Right lung (tissue), 10 donors: ENCODE measurements at places on chromosomes 12 and 14. TPM values are rescaled to one million over a fixed set of nuclear protein-coding genes. Genes with fewer than 3 reads are reported as not detected.

- DNase-seq = no peak
Measured at GRCh38 chr12:88884600-88884999, 304.3 kb upstream of the KITLG start.

DNA sequence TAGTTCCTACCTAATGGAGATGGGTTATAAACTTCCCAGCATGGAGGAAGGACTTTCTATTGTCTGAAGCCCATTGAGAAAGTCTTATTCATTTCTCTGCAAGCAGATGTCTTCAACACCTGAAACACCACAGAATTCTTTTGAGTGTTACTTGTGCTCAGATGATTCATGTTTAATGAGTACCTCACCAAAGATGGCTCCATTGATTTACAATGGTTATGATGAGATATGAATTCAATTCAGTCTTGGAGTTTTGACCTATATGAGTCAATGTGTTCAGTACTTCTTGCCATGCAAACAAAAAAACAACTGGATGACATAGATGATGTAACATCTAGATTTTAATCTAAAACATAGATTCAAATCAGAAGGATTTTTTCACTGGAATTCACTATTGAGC lies 15.4 kb upstream of the PAWR start:
- DNase-seq = no peak

DNA sequence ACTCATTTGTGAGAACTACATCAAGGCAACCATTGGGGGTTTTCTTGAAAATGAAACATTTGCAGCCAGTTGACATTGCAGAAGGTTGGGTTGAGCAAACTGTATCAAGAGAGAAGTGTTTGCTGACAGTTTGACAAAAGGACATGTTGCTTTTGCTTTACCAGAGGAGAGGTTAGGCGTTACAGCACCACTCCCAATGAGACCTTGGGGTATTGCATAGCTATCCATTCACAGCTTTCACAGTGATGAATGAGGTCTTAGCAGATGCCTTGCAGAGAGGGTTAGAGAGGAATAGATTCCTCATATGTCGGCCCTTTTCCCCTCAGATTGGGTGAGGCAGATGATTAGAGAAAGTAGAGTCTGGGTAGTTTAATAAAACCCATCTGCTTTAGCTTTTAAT lies 988.9 kb upstream of the FLRT2 start:
- no peak for DNase-seq

The INF2 gene
- polyA plus RNA-seq = 35.6 TPM

DNA sequence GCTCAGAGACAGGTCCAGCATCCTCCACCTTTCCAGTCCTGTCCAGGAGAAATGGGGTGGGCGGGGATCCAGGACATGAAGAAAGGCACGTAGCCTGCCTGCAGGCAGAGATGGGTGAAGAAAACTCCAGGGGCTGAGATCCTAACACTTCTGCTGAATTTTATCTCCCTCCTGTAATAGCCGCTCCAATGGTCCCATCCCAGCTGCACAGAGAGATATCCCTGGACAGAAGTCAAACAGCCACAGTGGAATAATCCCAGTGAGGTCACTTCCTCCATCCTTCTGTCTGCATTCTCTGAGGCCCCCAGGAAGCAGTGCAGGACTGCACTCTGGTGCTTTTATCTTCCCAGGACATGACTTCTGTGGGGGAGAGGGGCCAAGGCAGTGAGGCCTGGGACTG lies 26.3 kb downstream of the KRT18 start:
- DNase-seq = no peak

The OLR1 gene
- polyA plus RNA-seq = 0.54 TPM

DNA sequence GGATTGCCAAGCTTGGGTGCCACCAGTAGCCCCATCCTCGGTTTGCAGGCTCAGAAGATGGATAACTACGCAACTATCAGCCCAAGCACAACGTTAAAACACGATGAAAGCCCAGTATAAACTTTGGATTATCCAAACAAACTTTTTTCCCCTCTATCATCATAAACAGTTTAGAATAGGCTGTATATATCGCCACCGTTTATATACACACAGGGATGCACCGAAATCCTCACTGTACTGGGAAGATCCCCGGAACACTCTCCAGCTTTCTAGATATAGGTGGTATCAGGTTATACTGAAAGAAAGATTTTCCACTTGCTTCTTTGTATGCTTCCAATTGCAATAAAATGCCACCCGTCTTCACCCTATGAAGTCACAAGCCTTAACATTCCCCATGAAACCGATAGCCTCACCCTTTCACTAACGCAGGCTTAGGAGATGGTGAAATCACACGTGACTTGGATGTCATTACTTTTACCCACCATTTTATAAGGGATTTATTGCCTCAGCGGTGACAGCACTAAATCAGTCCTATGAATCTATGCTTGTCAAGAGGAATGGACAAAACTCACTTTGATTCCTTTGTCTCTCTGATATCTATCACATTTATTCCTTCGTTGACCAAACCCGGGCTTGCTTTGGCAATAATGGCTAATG lies 207.6 kb upstream of the FOXN3 start:
- DNase-seq = no peak

GRCh38 chr14:66982247-66982646 lies 207.0 kb upstream of the GARIN2 start:
- DNase-seq = no peak

The MAPKAPK5 gene
- 49.7 TPM for polyA plus RNA-seq

The NFATC4 gene
- polyA plus RNA-seq = 88.3 TPM

DNA sequence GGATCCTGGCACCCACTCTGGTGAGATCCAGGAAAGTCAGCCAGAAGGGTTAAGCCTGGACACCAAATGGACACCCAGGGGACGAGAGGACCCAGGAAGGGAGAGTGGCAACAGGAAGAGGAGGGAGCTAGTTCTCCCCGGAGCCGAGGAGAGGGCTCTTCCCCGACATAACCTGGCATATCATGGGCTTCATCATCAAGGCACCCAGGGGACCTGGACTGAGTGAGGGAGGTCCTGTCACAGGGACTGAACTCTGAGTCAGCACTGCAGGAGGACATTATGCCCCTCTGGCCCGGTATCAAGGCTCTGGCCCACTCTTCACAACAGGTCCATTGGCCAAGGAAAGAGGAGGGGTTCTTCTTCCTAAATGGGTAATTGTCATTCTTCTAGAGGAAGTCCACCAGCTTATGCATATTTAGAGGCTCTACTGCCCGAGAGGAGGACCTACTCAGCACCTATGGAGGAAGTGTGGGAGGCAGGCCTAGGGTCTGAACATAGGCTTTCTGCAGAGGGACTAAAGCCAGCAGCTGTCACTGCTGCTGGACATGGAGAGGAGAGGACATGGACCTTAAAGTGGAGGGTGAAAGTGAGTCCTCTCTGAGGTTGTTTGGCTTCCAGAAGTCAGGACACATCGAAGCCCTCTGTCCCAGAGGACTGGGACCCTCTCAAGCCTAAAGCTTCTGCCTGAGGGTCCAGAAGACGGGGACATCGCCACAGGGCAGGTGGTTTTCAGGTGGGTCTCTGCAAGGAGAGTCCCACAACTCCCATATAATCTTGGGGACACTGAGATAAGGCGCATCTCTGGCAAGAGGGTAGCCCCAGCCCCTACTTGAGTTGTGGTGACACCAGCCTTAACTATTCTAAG lies 18.6 kb downstream of the ISCA2 start:
- DNase-seq = no peak

- no peak for DNase-seq
Measured at GRCh38 chr14:99321955-99322730, 50.1 kb upstream of the BCL11B start.

- DNase-seq = no peak
Measured at GRCh38 chr14:24874514-24875202, 175.3 kb downstream of the STXBP6 start.

DNA sequence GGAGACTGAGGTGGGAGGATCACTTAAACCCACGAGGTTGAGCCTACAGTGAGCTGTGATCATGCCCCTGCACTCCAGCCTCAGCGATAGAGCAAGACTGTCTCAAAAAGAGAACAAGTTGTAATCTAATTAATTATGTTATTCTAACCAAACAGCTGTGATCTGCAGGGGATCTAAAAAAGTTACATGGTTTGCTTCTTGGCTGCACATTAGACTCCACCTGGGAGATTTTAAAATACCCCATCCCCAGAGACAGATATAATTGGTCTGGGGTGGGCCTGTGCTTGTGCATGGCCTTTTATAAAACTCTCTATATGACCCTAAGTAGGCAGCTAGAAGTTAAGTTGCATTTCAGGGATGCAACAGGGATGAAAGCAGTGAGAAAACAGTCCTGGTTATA lies 76.7 kb downstream of the SCAF11 start:
- no peak for DNase-seq

GRCh38 chr12:7161811-7162210 lies 27.7 kb upstream of the PEX5 start:
- no peak for DNase-seq

DNA sequence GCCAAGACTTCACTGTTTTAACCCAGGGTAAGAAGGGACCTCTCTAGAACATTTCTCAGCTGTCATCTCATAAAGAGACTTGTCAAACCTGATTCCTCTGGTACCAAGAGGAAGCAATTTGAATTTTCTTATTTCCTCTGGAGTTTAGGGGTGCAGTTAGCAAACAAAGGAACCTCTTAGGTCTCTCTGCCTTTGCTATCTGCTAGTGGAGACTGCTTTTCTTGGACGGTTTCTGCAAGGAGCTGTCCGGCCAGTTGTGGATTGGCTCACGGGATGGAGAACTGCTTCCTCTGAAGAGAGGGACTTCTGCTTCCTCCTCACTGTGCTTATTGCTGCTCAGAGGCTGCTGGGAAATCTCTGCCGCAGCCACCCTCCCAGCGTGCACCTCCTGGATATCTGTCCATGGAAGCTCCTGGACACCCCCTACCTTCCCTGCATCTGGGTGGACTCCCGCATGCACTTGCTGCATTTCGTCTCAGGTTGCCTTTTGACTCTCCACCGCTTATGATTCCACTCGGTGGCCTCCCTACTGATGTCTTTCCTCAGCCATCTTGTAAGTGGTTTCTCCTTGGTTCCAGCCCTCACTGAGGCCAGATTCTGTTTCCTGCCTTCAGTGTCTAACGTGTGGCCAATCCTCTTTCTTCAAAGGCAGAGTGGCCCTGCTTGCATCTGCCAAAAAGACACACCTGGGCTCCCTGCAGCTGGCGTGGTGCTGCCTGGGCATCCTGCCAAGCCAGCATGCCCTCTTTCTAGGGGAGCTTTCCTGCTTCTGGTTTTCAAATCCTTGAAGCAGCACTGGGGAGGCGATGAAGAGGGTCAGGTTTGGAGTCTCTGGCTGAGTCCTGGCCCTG lies 187.3 kb downstream of the CHST11 start:
- no peak for DNase-seq

The LHX5 gene
- polyA plus RNA-seq = not detected

DNA sequence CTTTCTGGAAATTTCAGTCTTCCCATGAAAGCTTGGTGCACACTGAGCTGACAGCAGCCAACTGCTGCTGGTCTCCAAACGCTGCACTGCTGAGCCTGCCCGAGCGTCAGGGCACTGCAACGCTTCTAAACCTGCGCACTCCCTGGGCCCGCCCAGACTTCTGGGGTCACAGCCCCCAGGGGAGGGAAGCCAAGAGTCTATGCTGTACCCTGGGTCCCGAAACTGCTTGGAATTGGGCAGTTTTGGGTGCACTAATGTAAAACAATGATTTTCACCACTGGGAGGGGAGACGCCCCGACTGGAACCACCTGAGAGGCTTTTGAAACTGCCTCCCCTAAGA lies 32.0 kb downstream of the CCDC92 start:
- no peak for DNase-seq

DNA sequence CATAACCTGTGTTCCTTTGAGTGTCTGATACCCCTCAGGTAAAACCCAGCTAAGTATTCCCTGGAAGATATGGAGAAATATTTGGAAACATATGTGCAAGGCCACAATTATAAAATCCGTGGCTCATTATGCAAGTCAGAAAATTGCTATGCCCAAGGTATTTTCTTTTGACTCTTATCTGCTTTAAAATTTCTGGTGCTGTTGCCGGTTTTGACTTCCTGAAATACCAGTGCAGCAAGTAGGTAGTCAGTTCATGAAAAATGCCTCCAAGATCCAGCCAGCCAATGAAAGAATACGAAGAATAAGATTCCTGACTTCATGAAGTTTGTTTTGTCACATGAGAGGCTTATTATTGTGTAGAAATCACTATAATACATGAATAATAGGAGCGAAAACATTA lies 20.2 kb upstream of the FUT8 start:
- no peak for DNase-seq

GRCh38 chr14:44846232-44846824 lies 115.4 kb downstream of the KLHL28 start:
- peak; percentile 46 for DNase-seq

The SETD3 gene
- 39.9 TPM for polyA plus RNA-seq

The TSHR gene
- polyA plus RNA-seq = 0.30 TPM

The ACTN1 gene
- 167 TPM for polyA plus RNA-seq

The RERGL gene
- polyA plus RNA-seq = 0.57 TPM

- no peak for DNase-seq
Measured at GRCh38 chr14:75428230-75429104, 645 bp downstream of the JDP2 start.

GRCh38 chr14:33857650-33858049 lies 93.2 kb downstream of the EGLN3 start:
- no peak for DNase-seq

The INHBE gene
- 0.90 TPM for polyA plus RNA-seq

- DNase-seq = no peak
Measured at GRCh38 chr12:16325426-16325825, 22.0 kb upstream of the MGST1 start.

DNA sequence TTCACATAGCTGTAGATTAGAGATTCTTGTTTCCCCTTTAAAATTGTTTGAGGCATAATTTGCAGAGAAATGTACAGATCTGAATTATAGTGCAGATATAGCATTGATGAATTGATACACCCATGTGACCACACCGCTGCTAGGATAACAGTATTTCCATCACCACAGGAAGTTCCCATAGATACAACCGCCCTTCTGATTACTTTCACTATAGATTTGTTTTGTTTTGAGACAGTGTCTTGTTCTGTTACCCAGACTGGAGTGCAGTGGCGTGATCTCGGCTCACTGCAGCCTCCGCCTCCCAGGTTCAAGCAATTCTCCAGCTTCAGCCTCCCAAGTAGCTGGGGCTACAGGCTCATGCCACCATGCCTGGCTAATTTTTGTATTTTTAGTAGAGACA lies 8.8 kb upstream of the ASPG start:
- DNase-seq = no peak

The KRT83 gene
- polyA plus RNA-seq = not detected

GRCh38 chr12:26809611-26810285 lies 23.2 kb downstream of the ITPR2 start:
- no peak for DNase-seq

The RIN3 gene
- polyA plus RNA-seq = 15.8 TPM

DNA sequence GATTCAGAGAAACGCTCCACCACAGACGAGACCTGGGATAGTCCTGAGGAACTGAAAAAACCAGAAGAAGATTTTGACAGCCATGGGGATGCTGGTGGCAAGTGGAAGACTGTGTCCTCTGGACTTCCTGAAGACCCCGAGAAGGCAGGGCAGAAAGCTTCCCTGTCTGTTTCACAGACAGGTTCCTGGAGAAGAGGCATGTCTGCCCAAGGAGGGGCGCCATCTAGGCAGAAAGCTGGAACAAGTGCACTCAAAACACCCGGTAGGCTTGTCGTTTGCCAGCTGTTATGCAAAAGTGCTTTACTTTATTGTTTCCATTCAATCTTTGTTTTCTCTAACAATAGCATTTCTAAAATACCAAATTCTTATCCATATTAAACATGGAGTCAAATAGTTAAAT lies 287.3 kb downstream of the NAV3 start:
- DNase-seq = no peak

The PIK3C2G gene
- polyA plus RNA-seq = 15.3 TPM

GRCh38 chr12:111175396-111176094 lies 193.3 kb downstream of the PHETA1 start:
- DNase-seq = no peak

The NGB gene
- polyA plus RNA-seq = not detected

The LRCOL1 gene
- 1.3 TPM for polyA plus RNA-seq

The CLEC2B gene
- 30.8 TPM for polyA plus RNA-seq
